ENCODE measurements at places on chromosomes 11 and 22.

GRCh38 chr11:77101043-77101537, 1.6 kb upstream of the OMP start:
- no peak for DNase-seq

GRCh38 chr11:66365711-66366619, 5.6 kb downstream of the SLC29A2 start:
- DNase-seq, result no peak

GRCh38 chr11:109898592-109898991, 194.6 kb upstream of the ZC3H12C start:
- DNase-seq, result no peak

DNA sequence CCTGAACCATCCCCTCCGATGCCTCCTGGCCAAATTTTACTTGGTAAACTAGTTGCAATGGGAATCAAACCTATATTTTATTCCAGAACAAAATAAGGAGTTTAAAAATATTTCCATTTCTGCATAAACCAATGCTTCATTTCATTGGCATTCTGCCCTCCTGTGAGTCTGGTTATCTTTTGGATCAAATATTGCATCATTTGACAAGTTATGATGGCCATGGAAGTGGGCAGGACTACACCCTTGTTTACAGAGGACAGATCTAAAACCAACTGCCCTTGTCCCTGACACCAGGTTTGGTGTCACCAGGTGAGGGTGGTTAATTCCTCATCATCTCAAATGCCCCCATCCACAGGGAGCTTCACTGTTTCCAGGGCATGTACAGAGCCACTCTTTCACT, 28.2 kb upstream of the E2F8 start:
- no peak for DNase-seq

DNA sequence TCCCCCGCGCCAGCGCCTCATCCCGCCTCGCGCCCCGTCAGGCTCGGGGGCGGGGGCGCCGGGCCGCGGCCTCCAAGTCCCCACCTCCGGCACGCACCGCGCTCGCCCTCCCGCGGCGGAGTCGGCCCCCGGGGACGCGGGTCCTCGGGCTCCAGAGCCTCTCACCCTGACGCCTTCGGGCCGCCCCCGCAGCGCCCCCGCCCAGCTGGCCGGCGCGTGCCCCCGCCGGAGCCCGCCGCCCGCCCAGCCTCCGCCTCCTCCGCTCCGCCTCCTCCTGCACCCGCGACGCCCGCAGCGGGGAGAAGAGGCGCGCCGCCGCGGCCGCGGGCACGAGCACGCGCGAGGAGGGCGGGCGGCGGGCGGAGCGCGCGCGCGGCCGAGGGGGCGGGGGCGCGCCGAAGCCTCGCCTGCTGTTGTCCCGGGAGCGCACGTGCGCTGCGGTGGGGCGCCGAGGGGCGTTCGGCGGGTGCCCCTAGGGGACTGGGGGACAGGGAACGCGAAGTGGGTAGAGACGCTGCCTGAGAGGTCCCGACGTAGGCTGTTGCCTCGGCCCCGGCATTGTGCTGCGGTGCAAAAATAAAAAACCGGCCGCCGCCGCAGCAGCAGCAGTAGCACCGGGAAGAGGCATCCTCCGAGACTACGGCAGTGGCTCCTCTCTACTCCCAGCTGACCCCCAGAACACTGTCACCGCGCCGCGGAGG, 87.4 kb upstream of the ARHGAP32 start:
- DNase-seq, result peak; percentile 86

DNA sequence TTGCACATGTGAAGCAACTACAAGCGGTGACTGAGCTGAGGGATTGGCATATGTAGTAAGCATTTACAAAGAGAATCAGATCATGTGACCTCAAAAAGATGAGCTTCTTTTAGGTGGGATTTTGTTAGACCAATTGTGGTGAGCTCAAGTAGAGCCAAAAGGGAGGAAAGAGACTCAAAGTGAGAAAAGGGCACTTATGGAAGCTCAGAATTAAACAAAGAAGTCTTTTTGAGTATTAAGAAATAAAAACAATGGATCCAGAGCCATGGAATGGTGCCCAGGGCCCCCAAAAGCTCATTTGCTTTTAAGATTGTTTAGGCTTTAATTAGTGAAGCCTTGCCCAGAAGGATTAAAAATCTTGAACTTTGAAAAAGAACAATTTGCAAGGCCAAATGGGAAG, 246.7 kb upstream of the MPPED2 start:
- DNase-seq, result no peak

DNA sequence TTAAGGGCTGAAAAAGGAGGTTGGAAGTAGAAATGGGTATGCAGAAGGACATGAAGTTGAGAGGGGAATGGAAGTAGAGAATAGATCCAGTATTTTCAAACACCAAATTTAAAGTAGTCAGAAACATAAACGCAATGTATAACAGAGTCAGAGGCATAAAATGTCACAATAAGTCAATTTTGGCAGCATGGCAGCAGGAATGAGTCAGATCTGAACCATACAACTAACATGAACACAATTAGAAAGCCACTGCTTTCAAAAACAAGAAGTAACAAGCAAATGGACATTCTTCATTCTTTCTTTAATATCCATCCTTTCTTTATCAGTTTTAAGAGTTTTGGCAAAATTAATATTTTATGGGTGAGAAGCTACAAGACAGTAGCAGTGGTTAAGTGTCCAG, 2.5 kb downstream of the CHORDC1 start:
- DNase-seq, result no peak

GRCh38 chr11:73990730-73991129, 8.1 kb upstream of the UCP2 start:
- DNase-seq, result no peak

DNA sequence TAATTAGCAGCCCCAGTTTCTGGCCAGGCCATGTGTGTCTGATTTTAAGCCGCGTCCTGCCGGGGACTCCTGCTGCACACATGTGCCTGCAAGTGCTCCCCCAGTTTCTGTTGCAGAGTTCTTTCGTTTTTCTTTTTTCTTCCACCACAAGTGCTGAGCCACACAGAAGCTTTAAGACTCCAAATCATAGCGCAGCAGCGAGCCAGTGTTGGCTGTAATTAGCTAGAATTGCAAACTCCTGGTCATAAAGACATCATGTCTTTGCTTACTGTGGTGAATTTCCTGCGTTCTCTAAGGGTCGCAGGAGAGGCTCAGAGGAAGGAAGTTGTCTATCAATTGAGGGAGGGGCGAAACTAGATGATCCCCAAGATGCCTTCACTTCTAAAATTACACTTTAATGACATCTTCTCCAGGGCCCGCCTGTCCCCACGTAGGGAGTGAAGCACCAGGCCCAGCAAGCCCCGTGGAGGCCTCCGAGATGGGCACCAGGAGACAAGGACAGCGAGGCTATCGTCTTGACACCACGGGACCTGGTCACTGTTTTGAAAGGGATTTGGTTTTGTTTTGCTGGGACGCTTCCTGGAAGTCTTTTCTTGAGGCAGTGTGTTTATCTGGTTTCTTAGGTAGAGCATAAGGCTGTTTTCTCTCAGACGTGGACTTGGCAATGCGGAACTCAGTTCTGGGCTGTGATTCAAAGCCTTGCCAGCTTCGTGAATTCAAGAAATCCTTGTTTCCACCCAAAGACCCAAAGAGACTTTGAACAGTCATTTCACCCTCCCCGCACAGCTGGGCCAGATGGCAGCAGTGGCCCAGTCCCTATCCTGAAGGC, 71.8 kb downstream of the UBASH3B start:
- DNase-seq, result no peak

GRCh38 chr11:11909727-11910126, 68.0 kb downstream of the USP47 start:
- DNase-seq, result no peak
